NCI-H1417 (cell line): ENCODE measurements at places on chromosomes 5 and 9.

DNA sequence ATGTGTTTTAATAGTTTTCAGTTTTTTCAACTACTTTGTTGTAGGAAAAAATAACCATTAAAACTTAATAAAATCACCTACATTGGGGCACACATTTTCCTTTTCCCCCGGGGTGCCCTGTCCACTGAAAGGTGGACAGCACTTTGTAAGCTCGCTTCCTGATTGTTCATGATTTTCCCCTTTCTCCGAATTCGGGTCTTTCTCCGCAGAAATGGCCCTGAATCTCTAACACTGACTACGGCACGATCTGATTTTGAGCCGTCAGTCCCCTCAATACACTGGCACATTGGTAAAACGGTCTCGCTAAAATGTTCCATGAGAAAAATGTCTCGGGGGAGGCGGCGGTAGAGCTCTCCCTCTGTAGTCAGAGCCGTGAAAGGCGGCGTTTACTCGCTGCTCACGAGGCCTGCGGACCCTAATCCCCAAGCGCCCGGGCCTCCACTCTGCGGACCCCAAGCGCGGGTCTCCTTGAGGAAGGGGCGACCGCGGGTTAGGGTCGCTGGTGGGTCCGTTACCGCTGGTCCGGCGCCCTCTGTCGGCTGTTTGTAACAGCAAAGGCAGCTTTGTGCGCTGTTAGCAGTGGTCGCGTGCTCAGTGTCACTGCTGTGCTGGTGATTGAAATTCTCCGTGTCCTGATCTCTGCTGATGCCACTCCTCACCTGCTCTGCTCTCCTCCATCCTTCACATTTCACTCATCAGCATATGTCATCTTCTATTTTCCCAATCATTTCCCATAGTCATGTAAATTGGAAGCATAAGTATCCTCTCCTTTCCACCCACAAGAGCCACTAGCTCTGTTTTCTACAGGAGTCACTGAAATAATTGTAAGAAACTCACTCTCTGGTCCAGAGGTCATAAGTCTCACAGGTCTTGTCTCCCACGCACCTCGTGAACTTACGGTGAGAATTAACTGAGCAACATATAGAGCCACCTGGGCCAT is 10.8 kb upstream of the IFNA2 start:
- DNase-seq: peak; percentile 22

DNA sequence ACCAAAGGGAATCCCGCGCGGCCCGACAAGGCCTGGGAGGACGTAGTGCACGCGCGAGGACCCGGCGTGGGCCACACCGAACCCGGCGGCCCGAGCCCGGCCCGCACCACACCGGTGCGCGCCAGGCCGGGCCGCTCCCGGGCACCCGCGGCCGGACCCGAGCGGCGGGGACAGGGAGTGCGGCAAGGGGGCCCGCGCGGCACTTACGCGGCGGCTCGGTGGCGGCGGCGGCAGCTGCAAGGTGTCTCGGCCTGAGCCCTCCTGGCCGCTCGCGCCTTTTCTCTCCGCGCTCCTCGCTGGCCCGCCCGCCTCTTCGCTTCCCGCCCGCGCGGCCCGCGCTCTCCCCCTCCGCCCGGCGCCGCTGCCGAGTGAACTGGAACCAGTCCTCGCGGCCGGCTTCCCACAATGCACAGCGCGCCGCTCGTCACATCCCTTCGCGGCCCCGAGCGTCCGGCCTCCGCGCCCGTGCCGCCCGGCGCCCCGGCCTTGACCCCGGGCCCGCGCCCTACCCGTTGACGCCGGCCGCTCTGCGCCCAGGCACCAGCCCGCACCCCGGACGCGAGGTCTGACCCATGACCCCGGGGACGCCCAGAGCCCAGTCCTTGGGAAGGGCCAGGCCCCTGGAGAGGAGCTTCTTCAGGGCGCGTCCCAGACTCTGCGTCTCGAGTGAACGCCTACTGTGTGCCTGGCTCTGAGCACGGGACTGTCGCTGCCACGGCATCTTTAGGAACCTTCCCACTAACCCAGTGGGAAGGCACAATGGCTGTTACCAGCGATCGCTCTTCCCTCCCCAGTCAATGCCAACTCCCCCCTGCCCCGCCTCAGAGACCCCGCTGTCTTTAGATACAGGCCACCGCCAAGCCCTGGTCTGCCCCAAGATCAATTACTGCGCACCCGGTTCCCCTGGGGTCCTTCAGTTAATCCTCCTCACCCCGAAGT is at the start of gene MACROH2A1:
TSS of gene MACROH2A1 (minus strand) at position 377 of the 939 bp plus-strand sequence. CDS start 10,138 bp downstream, outside the sequence.
- DNase-seq: peak; percentile 80

DNA sequence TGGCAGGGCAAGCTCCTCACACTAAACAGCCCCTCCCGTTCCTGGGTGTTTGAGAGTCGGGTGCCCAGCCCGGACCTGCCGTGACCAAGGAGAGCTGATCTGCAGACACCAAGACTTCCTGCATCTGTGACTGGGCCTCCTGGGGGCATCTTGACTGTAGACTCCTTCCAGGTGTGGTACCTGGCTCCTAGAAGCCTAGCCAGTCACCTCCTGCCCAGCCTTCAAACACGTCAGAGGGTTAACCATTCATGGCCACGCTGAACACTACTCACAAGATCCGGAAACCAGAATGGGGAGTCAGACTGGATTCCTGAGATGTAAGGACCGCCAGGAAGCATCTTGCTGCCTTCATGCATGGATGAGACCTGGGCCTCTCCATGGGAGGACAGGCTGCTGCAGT is 3.7 kb upstream of the LCN2 start:
- DNase-seq: no peak

DNA sequence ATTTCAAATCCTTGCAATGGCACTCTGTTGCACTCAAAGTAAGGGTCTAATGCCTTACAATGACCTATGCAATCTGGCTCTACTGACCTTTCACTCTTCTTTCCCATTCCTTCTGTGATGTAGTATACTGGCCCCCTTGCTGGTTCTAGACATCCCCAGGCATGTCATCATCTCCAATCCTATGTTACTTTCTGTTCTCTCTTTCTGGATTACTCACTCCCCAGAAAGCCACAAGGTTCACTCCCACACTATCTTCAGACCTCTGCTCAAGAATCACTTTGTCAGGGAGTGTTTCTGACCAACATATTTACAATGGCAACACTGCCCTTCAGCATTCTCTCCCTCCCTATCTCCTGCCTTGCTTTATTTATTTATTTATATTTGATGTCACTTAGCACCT is 802.2 kb upstream of the WWC1 start:
- no peak for DNase-seq

GRCh38 chr5:179379321-179379890 is 34.1 kb upstream of the ADAMTS2 start:
- no peak for DNase-seq

- DNase-seq: no peak
Measured at GRCh38 chr5:27876071-27876470, 837.7 kb upstream of the CDH9 start.

DNA sequence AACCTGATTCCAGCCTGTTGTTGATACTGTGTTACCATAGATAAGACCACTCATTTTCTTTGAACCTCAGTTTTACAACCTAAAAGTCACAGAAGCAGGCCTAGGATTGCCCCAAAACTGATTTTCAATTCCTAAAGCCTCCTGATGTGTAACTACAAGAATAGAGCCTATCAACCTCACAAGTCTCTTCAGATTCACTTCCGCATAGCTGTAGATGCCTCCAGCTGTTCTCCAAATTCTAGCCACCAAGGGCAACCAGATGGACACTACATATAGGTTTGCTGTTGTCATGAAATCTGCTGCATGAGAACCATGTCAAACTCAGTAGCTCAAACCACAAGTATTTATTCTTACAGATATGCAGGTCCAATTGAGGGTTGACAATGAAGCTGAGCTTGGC is 143.5 kb downstream of the SPATA31D1 start:
- DNase-seq: no peak

- DNase-seq: no peak
Measured at GRCh38 chr5:10685115-10685521, 75.9 kb downstream of the DAP start.

DNA sequence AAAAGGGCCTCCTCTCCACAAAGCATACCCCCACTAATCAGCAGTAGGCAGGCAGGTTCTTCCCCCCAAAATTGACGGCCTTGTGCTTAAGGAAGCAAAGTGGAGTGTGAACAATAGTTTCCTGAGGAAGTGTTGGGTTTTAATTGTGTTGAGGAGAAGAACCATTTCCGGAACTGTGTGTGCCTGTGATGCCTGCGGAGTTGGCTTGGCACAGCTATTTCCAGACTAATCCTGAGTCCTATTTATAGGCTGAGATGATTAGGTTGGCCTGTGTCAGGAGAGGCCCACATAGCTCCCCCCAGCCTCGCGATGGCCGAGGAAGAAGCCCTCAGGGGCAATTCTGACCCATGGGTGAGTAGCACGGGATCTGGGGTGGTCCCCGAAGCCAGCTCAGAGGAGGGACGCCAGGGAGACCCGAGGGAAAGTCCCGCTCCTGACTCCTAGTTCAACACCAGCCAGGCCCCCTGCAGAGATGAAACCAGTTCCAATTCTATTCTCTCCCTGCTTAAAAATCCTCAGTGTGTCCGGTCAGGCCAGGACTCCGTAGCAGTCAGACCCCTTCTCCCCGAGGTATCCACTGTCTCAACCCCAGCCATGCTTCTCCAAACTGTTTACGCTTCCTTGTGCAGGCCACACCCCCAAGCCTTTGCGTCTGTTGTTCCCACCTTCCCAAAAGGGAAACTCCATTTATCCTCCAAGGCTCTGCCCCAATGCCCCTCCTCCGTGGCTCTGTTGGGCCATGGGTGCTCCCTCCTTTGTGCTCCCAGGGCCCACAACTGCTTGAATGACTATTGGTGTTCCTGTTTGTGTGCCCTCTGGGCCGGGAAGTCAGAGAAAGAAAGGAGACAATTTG is 18.1 kb downstream of the GSN start:
- DNase-seq: no peak

- peak; percentile 2 for DNase-seq
Measured at GRCh38 chr9:98998441-98999151, 54.9 kb downstream of the COL15A1 start.
